ENCODE measurements at places on chromosomes 4 and X.

DNA sequence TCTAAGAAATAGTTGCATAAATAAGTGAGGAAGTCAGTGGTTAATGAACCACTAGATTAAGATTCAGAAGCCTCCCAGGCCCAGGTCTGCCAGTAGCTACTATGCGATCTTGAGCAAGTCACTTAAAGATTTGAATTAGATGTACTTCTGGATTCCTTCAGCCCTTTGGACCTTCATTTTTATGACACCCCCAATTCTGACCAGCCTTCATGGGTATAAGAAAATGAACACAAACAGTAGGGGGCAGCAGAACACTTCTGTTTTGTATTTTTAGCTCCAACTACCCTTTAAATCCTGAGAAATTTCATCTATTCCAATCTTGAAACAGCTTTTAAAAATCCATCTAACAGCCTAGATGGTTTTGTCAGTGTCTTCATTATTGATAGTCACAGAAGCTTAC lies 19.0 kb downstream of the TMEM47 start:
- no peak for DNase-seq

- DNase-seq = no peak
These were observed 116.3 kb downstream of the SHROOM4 start for GRCh38 chrX:50697691-50698090.

GRCh38 chr4:3836756-3837601 lies 70.8 kb downstream of the ADRA2C start:
- DNase-seq = no peak

- no peak for DNase-seq
These were observed 917 bp downstream of the PCDH18 start for GRCh38 chr4:137531168-137531985.

All from nucleus accumbens (tissue), 56 donors.